ENCODE measurements at places on chromosomes 2 and 18. TPM values are rescaled to one million over a fixed set of nuclear protein-coding genes. Genes with fewer than 3 reads are reported as not detected.

- DNase-seq: no peak
Measured at GRCh38 chr2:46167406-46167805, 129.8 kb upstream of the EPAS1 start.

SFT2D3 gene
- total RNA-seq: 5.7 TPM

ZEB2 gene
- 3.3 TPM for total RNA-seq

GRCh38 chr2:199979398-199979797, 24.0 kb downstream of the MAIP1 start:
- no peak for DNase-seq

DNA sequence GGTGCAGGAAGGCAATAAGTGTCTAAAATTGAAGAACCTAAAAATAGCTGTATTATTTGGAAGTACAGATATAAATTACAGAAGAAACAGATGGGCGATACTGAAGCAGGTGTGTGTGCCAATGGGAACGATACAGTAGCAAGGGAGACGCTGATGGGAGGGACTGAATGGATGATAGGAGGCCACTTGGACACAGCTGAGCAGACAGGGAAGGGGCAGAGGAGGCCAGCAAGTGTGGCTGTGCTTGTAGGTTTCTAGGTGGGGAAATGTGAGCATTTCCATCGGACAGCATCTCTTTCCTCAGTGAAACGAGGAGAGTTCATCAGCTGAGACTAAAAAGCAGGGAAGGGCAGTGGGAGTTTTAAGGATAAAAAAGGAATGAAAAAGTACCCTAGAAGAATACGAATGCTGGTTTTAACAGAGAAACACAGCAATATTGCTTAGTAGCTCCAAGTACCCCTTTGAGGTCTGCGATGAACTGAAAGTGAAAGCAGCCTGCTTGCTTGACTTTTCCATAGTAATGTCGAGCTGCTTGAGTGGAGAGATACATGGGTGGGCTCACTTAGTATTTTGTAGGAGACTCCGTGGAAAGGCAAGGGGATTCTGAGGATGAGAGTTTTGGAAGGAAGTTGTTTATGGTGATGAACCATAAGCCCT, 91.7 kb upstream of the EPC2 start:
- peak; percentile 70 for DNase-seq

DNA sequence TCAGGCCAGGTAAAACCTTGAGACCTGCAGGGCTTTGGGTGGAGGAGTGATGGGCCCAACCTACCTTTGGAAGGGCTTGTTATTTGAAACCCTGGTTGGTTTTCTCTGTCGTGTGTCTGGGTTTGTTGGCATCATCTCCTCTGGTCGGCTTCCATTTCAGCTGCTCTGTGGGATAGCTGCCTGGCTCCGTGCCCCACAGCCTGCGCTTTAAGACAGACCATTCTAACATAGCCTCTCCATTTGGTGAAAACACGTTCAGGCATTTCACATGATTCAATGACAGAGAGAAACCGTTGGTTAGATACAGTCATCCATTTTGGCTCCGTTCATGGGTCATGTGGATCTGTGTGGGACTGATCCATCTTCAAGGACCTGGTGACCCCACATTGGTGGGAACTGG, 37.0 kb upstream of the LYPD6B start:
- DNase-seq: no peak

Measured in activated CD4-positive, alpha-beta T cell treated with anti-CD3 and anti-CD28 coated beads, Interleukin-2, amount 10 ng/mL, durations not matched to agents 7 days and 5 days (primary cell).